ENCODE measurements at places on chromosomes 6 and 20. TPM values are rescaled to one million over a fixed set of nuclear protein-coding genes. Genes with fewer than 3 reads are reported as not detected.

GRCh38 chr6:103284835-103285234 is 1574.9 kb downstream of the HACE1 start:
- H3K27me3 ChIP-seq, result no peaks in the 10 kb centered on the region
- H3K4me3 ChIP-seq, result no peak overlapping the region
- H3K36me3 ChIP-seq, result no peaks in the 10 kb centered on the region

- no peak for DNase-seq
- no peak overlapping the region for H3K27ac ChIP-seq
- no peak overlapping the region for H3K4me3 ChIP-seq
- no peaks in the 10 kb centered on the region for H3K36me3 ChIP-seq
- H3K4me1 ChIP-seq, result no peaks in the 10 kb centered on the region
Measured at GRCh38 chr20:24784607-24785006, 164.5 kb upstream of the CST7 start.

DNA sequence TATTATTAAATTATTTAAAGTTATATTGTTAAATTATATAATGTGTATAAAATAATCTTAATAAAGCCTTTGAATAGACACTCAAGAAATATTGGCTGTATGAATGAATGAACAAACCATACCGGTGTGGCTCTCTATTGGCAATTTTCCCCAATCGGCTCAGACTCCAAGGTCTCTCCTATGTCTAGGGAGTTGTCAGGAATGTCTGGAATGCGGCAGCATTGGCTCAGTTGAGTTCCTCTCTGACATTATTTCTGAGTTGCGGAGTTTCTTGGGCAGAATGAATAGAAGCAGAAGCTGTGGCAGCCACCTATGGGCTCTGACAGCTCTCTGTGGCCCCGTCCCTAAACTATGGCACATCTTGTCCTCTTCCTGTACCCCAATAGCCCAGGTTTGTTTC is 111.0 kb downstream of the SOBP start:
- H3K4me3 ChIP-seq, result no peak overlapping the region
- H3K27me3 ChIP-seq, result no peaks in the 10 kb centered on the region
- DNase-seq, result no peak
- H3K36me3 ChIP-seq, result no peaks in the 10 kb centered on the region

DNA sequence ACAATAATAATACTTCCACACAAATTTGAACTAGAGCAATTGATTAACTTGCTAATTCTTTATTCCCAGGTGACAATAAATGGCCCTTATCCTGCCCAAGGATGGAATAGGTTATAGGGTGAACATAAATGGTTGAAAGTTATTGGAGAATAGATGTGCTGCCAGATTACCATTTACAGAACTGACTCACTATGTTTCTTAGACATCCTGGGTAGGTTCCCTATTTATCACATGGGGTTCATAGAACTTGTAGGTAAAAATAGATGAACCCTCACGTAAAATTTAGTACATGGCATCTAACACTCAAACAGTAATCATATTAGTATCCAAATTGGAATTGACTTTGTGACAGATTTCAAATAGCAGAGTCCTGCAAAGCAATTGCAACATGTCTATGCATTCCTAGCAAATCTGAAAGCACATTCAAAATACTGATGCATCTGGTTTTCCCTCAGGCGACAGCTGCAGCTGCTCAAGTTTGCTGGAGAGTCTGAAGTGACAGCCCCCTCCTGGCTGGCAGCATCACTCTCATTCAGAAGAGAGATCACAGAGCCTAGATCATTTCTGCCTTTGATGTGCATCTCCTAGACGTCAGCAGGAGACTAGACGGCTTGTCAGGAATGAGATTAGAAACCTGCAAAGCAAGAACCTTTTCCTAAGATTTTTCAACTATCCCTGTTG is 80.2 kb upstream of the RNF217 start:
- DNase-seq, result no peak
- no peak overlapping the region for H3K4me3 ChIP-seq
- no peaks in the 10 kb centered on the region for H3K36me3 ChIP-seq

- peak overlapping the region; percentile 64 for H3K27ac ChIP-seq
- no peaks in the 10 kb centered on the region for H3K36me3 ChIP-seq
- peak; percentile 38 for DNase-seq
- peaks cover 91% of the 10 kb centered on the region for H3K4me1 ChIP-seq
- no peaks in the 10 kb centered on the region for H3K27me3 ChIP-seq
Measured at GRCh38 chr6:159979136-159979874, 10.4 kb downstream of the IGF2R start.

The BPHL gene
- total RNA-seq, result 10.5 TPM
